ENCODE measurements at places on chromosomes 1 and 21.
A peak's percentile ranks its signal among the peaks of the same experiment; 100 is the strongest.

GRCh38 chr1:109579491-109579890 lies 31.1 kb downstream of the GNAI3 start:
- DNase-seq: no peak

GRCh38 chr1:220290140-220290761 lies 18.0 kb upstream of the RAB3GAP2 start:
- DNase-seq: no peak

DNA sequence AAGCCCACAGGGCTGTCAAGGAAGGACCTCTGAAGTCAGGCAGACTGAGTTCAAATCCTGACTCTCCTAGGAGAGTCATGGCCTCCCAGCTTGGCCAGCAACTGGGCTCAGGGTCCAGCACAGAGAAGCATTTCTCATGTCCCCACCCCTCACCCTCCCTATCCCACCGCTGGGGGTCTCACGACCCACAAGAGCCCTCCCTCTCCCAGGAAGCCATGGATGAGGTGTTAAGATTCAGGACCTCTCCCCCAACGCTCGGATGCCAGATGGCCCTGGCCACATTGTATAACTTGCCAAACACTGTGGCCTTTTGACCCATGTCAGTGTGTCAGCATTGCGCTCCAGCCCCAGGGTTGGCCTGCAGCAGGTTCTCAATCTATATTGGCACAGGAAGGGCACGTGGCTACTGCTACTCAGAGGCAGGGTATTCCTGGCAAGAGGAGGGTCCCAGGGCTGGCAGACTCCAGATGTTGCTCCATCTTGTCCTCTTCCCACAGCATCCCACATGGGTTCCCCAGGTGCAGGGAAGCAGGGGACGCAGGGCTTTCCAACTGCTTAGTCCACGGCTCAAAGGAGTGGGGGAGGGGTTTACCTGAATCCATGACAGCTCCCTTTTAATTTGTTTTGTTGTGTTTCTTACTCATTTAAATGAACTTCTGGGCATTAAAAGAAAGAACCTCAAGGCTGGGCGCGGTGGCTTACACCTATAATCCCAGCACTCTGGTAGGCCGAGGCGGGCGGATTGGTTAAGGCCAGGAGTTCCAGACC lies 10.5 kb downstream of the SLC2A1 start:
- DNase-seq: no peak

DNA sequence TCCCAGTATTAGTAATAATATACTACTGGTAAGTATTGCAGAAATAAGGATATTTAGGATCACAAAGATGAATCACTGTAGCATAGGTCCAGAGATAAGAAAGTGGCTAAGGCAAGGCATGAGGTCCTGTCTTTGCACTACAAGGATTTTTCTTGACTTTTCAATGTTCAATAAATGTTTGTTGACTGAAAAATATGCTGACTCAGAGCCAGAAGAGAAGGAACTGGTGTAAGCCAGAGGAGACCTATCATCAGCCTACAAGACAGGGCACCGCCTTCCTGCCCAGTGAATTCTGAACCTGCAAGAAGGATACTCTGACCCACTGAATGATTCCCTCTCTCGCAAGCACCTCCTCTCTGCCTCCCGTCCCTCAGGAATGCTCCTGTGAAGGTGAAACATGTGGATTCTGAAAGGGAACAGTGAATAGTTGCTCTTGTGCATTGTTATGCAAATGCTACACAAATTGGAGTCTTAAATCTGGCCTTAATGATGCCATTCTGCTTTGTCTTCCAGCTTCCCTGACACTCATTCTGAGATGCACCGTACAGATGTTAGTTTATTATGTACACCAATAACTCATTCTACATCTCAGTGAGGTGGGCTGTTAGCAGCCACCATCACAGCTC lies 540.0 kb downstream of the OMA1 start:
- DNase-seq: no peak

- DNase-seq: no peak
Observed at GRCh38 chr1:213582976-213583567, 404.7 kb upstream of the PROX1 start.

DNA sequence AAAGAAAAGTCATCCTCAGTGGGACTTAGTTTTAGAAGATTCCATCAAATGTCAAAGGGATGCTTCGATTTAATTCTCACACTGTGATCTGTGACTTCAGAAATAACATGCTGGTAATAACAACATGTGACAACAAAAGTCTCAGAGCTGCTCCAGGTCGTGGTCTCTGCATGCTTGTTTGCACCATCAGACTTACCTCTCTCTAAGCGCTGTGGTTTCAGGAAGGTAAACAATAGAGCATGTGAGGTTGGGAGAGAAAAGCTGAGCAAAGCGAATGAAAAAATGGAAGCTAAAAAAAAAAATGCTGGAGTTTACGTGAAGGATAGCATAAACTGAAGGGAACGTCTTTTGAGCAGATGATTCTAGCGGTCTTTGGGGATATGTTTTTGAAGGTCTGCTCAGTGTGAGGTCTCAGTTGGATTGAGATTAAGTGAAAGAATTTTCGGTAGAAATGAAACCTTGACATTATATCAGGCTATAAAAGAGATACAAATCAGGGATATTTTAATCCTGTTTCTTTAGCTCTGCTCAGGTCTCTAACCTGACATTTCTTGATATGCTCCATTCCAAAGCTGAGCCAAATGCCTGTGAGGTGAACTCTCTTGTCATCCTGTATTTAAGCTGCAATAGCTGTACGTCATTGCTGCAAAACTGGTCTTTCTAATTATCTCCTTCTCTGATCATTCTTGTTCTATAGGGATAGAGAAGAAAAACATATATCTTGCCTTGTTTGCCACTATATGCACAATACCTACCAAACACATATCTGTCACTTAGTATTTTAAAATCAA lies 86.5 kb downstream of the C1orf21 start:
- no peak for DNase-seq

- no peak for DNase-seq
Observed at GRCh38 chr1:54481201-54481884, 66.7 kb upstream of the ACOT11 start.

- no peak for DNase-seq
Observed at GRCh38 chr1:85544689-85545215, 35.8 kb upstream of the CCN1 start.

GRCh38 chr1:200774735-200775444 lies 36.2 kb downstream of the CAMSAP2 start:
- DNase-seq: no peak

GRCh38 chr1:33182896-33183295 lies 1.1 kb upstream of the TRIM62 start:
- DNase-seq: no peak

- DNase-seq: peak; percentile 89
Observed at GRCh38 chr1:50251702-50252101, 143.0 kb downstream of the ELAVL4 start.

DNA sequence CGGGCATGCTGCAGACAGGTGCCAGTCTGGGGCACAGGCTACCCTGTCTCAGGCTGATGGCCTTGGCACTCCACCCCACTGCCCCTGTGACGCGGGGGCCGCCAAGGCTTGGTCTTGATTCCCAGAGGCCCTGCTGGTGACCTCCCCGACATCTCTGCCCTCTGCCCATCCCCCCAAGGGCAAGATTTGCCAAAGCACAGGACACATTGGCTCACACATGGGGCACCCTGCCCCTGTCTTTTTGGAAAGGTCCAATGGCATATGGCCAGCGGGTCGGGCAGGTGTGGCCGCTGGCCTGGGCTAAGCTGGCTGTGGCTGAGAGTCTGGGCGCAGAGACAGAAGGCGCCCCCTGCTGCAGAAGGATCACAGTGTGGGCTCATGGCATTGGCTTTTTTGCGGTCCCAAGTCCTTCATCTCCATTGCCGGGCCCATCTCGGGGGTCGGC lies 4.6 kb downstream of the MIB2 start:
- DNase-seq: no peak

- no peak for DNase-seq
Observed at GRCh38 chr1:175072099-175072951, 4.7 kb downstream of the TNN start.

- peak; percentile 14 for DNase-seq
Observed at GRCh38 chr1:33086384-33086850, 5.5 kb downstream of the AZIN2 start.
